ENCODE measurements at places on chromosomes 3 and 15.

DNA sequence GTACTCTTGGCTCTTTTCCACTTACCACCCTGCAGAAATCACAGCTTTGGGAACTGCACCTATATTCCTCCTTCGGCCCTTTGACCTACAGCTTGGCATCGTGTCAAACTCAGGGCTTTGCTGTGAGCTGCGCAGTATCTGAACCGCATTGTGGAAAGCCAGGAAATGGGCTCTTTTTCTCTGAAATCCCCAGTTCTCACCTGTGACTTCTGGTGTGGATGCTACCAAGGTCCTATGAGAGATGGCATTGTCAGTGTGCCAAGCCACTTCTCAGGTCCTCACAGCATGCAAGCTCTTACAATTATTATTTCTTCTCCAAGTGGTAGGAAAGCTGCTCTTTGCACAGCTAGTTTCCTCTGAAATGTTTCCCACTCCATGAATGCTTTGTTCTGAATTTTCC is 450.6 kb upstream of the TBL1XR1 start:
- no peak for DNase-seq

DNA sequence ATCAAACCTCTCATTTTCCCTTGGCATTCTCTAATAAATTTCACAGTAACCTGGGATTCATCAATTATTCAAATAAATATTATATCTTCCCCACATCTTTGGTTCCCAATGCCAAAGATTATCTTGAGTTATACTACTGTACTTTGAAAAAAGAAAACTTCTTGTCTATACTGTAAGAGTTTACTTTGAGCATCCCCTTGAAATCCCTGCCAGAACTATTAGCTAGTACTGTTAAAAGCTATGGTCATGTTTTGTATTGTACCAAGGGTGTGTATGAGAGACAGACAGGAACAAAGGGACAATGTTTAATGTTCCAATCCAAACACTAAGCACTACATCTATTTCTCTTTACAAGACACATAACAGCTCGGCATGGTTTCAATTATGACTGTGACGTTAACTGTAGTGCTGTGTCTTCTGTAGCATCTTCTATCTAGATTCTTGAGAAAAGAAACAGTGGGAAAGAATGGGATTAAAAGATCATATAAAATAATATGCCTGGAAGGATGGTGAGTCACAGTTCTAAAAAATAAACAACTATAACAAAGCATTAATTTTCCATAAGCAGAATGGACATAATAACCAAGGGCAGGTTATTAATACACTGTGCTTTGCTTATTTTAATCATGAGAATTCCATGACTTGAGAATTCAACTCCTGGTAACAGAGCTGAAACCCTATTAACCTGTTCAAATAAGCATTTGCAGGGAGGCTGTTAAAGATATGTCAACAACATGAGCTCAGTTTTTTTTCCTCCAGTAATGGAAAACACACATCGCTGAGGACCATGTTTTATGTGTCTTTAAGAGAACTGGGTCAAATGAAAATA is 71.1 kb downstream of the ALDH1A2 start:
- no peak for DNase-seq

DNA sequence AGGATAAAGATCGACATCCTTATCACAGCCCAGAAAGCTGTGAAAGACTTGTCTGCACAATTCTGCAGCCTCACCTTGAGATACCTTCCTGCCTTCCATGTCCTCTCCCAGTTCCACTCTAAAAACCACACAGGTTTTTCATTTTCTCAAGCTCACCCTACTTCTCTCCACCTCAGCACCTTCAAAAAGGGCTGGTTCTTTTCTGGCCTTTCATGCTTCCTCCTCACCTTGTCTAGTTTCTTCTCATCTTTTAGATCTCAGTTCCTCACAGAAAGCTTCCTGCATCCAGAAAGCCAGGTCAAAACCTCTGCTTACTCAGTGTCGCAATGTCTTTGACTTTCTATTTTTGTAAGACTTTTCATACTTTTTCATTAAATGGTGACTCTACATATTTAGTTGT is 140.2 kb upstream of the STT3B start:
- DNase-seq = no peak

GRCh38 chr15:100880139-100880896 is 687 bp downstream of the ALDH1A3 start:
- DNase-seq = no peak

Measured in adrenal gland (tissue), 19 donors.